ENCODE measurements at places on chromosomes 12 and 14.

DNA sequence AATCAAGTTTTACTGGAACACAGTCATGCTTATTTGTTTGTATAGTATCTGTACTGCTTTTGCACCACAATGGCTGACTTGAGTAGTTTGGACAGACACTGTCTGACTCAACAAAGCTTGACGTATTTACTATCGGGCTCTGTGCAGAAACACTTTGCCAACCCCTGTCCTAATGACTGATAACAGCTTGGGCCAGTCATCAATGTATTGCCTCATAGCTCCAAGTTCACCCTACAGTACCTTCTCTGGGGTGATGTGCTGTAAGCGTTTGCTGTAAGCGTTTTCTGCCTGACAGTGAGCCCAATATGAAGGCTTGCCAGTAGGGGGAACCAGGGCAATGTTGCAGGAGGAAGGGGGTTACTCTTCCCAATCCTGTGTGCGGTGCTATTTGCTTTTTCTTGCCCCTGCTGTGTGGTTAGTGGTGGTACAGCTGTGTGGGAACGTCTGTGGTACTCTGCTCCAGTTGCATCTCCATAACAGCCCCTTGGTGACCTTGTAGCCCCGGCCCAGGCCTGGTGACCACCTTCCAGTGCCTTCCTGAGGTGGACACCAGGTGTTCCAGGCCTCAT is 5.4 kb upstream of the CCDC177 start:
- no peak for DNase-seq

DNA sequence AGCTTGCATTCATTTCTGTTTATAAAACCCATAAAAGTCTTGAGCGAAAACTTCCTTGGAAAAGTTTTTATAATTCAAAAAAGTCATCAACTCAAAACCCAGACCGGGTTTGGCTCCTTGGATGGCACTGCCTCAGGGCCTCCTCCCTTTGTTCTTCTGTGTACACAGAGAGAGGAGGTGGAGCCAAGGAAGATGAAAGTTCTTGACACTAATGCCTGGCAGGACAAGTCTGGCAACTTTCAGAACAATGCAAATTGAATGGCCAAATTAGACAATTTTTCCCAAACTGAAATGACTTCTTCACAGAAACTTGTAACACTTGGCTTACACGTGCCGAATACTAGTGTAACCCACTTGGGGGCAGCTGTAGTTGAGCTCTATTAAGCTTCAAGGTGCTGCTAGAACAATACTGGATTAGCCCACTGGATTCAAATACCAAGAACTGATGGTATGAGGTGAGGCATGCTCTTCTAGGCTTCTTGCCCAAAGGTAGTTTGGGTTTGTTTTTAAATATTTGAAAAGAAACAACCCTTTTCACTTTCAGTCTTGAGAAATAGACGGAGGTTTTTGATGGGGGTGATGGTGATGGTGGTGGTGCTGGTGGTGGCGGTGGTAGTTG is 86.6 kb upstream of the FRMD6 start:
- no peak for DNase-seq

GRCh38 chr12:80821513-80822000 is 104.8 kb downstream of the MYF5 start:
- no peak for DNase-seq

DNA sequence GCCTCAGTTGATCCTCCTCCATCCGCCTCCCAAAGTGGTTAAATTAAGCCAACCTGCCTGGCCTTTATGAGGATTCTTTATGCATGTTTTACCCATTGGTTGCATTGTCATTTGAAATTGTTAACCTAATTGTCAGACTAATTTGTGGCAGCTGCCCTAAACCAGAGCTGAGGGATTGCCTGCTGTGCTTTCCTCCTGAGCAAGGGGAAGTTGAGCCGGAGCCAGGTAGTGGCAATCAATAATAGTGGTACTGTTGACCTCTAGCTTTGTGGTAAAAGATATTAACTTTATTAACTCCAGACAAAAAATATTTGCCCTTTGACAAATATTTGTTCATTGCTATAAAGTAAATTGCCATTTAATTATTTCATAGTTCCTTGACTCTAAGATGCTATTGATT is 5.6 kb upstream of the HEBP1 start:
- no peak for DNase-seq

- no peak for DNase-seq
These were observed 2.9 kb downstream of the ABHD12B start for GRCh38 chr14:50874757-50875156.

GRCh38 chr14:24908592-24909236 is 141.2 kb downstream of the STXBP6 start:
- no peak for DNase-seq

DNA sequence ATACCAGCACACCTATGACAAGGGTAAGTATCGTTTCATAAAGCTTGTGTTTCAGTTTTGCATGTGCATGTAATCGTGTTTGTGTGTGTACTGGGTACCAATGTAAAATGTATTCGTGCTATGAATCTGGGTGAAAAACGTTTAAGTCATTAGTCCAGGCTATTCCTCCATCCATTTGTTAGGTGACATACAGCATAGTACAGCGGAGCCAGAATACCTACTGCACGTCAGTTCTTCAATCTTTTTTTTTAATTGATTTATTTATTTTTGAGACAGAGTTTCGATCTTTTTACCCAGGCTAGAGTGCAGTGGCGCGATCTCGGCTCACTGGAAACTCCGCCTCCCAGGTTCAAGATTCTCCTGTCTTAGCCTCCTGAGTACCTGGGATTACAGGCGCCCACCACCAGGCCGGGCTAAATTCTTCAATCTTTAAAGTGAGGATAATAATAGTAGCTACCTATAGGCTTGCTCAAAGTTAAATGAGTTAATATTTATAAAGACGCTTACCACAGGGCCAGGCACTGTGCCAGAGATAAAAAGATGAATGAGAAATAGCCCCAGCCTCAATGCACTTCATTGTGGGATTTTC is 661 bp upstream of the RPS26 start:
- no peak for DNase-seq

- DNase-seq, result no peak
These were observed 100.3 kb upstream of the NCOR2 start for GRCh38 chr12:124667506-124668326.

DNA sequence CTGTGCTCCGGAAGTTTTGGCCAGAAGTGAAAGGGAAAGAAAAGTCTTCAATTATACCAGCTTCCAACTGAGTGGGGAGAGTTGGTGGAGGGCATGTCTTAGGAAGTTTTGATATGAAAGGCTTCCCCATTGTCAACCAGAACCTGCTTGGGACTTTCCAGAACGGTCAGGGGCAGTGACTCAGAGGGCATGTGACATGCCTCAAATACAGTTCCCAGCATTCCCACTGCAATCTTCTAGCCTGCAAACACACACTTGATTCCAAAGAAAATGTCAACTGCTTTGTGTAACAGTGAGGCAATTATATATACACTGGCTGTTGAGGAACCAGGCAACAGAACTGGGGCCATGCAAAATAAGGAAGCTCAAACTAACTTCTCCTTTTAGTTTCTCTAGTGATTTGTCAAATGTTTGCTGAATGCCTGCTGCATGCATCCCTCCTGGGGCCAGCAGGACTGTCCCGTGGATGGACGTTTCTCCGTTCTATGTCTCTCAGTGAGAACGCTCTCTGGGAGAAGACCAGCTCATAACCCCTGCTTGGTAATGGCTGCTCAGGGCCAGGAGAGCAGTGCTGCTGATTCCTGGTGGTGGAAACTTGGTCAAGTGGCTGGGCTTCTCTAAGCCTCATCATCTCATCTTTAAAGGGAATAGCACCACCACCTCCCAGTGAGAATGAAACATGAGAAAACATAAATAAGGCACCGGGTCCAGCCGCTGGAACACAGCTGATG is 18.3 kb downstream of the SLC25A47 start:
- DNase-seq, result no peak

DNA sequence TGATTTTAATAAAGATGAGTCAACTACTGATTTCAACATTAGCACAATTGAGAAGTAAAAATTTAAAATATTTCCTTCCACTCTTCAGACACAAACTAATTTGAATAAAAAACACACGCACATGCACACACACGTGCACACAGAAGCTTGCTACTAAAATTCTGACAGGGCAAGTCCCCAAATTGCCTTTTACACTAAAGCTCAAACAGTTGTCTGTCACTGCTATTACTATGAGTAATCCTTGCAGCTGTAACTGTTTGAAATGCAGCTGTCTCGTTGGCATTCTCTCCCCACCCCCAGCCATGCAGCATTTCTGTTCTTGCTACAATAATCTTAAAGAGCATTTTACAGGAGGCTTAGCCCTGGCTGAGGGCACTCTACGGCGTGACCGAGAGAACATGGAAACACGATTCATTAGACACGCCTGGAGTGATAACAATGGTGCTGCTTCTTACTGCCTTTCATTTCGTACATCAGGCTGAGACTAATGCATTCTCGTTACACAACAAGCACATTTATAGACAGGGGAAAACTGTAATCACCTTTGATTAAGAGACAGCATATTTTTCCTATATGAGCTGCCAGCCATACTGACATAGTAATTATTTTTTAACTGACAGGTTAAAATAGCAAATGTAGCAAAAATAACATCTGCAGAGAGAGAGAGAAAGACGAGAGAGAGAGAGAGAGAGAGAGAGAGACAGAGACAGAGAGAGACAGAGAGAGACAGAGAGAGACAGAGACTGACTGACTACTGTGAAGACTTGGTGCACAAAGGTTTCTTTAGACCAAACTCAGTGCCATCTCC is 153.8 kb downstream of the MED13L start:
- DNase-seq, result no peak

- no peak for DNase-seq
These were observed 487.9 kb downstream of the PCNX1 start for GRCh38 chr14:71395151-71395604.

DNA sequence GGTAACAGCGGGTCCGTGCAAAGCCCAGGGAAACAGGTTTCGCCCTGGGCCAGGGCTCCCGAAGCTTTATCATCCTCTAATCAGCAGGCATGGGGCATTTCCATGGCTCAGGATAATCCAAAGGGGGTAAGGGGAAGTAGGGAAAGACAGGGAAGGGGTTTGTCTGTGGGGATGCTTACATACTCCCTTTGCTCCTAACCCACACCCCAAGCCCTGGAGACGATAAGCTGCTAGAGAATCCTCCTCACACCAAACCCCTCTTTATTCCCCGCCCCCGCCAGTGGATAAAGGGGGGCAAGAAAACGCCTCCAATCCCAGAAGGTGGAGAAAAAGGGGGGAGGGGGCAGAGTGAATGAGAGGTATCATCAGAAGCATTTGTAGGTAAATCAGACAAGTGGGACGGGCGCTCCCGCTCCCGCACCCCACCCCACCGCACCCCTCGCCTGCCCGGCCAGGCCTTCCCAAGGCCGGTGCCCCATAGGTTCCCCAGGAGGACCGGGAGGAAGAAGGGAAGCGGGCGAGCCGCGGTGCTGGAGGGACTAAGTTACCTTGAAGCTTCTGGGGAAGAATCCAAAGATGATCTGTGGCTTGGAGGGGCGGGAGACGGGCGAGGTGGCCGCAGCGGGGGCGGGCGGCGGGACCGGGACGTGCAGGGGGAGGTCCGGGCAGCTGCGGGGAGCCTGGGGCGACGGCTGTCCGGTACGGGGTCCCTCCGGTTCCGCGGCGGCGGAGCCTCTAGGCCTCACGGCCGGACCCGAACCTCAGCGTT is 762 bp downstream of the PPP2R5E start:
- no peak for DNase-seq

GRCh38 chr14:105416671-105417070 is 3.0 kb upstream of the MTA1 start:
- DNase-seq, result no peak

DNA sequence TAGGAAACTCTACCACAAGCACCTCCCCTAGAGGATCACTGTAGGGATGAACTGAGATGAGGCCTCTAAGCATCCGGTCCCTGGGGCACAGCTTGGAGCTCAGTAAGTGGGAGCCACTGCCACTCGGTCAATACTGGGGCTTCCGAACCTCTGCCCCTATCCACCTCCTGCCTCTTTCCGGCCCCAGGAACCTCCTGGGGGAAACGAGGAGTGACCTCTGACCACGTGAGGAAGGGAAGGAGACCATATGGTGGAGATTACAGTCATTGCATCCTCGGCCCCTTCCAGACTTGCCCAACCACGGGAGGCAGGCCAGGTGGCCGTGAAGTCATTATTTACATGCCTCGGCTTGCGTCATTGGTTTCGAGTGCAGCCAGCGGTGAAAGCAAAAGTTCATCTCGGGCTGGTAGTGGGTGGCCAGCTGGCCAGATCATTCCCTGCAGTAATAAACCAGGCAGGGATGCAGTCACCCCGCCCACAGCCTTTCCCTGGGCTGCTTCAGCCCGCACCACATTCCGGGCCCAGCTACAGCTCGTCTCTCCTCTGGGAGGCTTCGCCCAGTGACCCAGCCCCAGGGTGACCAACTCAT is 65.4 kb downstream of the C14orf132 start:
- no peak for DNase-seq

- no peak for DNase-seq
These were observed 10.4 kb downstream of the BEST3 start for GRCh38 chr12:69688471-69689427.

DNA sequence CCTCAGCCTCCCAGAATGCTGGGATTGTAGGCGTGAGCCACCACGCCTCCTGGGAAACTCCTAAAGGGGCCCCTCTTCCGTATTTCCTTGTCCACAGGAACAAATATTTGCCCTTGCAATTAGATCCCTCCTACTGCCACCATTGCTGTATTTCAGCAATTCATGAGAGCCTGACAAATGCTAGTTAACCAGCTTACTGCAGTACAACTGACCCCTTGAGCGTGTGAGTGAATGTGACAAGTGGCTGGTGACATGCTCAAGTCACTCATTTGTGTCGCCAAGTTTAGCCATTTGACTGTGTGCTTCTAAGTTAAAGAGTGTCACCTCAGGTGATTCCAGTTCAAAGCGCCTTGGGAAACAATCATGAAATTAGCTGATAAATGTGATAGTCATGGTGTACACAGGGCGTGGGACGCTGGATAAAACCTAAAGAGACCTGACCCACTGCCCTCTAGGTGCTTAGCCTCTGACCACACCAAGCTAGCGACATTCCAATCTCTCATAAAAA is 56.1 kb upstream of the MAP1LC3B2 start:
- DNase-seq, result no peak

DNA sequence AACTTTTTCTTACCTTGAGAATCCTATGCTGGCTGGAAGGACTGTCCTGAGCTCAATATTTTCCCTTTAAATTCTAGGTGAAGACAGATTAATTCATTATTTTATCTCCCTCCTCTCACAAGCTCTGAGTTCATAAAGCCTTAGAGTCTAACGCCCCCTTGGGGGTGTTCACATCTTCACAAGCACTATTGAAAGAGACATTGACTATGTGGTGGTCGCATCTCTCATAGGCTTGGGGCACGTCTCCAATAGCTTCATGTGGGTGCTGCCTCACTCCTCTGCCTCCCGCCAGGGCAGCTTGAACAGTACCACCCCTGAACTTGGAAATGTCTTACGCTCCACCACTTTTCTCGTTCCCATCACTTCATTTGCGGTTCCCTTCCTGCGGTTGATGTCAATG is 106.2 kb downstream of the UNC79 start:
- DNase-seq, result no peak
